ENCODE measurements at places on chromosomes 5 and 9.

GRCh38 chr9:22165144-22165543 is 156.0 kb upstream of the CDKN2B start:
- DNase-seq = no peak

GRCh38 chr9:34549407-34549732 is 26.6 kb upstream of the ENHO start:
- DNase-seq = no peak

GRCh38 chr5:37628876-37629275 is 211.0 kb downstream of the GDNF start:
- DNase-seq = no peak

DNA sequence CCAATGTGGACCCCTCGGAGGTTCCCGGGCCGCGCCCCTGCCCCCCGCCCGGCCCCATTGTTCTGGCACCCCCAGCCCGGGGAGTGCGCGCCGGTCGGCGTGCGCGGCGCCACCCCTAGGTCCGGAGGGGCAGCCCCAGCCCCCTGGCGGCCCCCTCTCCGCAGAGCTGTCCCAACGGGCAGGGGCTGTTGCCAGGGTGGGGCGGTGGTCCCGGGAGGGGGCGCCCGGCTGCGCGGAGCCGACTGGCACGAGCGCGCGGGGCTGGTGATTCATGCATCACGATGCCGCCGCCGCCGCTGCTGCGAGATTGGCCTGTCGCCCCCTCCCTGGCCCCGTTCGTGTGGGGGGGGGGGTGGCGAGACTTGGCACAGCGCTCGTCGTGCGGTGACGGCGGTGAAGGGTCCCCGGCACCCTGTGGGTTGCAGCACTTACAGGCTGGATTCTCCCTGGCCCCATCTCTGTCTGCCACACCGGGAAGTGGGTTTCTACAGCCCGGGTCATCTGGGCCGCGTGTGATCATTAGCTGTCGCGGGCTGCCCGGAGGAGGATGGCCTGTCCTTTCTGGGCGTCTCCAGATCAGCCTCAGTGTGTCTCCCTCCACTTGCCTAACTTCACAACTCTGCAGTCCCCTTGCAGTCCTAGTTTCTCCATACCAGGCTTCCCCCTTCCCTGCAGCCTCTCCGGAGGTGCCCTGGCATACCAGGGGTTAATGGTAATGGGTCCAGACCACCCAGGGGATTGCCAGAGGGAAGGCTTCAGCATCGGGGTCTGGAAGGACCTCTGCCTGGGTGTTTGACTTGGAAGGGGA is 858 bp downstream of the NCS1 start:
- DNase-seq = peak; percentile 19

DNA sequence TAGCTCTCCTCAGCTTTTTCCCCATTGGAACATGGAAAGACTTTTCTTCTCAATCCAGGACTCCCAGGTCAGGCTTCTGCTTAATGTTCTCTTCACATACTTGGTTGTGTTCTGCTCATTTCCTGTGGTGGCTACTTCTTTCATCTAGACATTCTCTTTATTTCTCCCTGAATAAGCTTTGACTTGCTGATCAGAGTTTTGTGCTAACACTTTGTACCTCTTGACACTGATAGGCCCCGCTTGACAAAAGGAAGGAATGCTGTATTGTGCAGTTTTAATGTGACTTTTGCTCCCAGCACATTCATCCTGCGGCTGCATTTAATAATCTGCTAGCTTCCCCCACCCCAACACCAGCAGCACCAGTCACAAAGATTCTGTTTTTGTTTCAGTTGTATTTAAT is 90.9 kb upstream of the MINAR2 start:
- no peak for DNase-seq

GRCh38 chr5:133155326-133155969 is 103.6 kb downstream of the HSPA4 start:
- no peak for DNase-seq

DNA sequence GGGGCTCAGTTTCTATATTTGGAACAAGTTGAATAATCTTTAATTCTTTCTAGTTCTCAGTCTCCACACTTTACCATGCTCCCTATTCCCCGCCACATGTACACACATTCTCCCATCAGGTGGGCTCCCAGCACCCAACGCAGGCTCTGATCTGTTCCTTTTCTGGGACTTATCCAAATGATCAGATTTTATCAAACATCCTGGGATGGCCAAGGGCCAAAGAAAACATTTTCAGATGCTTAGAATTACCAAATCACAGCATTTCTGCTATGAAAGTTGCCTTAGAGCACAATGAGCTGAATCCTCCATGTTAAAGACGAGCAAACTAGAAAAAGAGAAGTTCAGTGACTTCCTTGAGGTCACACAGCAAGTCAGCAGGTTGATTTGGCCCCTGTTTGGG is 153.4 kb downstream of the SEC61B start:
- DNase-seq = no peak

DNA sequence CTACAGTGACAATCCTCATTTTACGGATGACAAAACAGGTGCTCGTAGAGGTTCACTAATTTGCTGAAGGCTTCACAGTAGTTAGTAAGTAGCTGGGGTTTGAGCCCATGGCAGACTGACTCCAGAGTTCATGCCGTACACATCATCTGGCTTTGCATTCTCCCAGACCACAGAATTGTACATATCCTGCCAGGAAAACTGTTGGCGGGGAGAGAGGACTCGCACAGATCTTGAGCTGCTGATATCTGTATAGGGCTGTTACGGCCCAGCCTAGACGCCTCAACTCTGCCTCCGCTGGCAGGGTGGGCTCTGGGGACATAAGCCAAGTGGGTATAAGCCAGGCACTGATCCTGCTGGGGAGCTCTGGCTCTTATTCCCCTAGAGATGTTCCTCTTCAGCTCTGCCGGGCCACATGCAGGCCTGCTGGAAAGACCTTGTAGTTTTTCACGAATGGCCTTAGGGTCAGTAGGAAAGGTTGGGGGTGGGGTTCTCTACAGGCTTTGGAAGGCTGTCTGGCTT is 16.3 kb downstream of the LARP1 start:
- DNase-seq = no peak

DNA sequence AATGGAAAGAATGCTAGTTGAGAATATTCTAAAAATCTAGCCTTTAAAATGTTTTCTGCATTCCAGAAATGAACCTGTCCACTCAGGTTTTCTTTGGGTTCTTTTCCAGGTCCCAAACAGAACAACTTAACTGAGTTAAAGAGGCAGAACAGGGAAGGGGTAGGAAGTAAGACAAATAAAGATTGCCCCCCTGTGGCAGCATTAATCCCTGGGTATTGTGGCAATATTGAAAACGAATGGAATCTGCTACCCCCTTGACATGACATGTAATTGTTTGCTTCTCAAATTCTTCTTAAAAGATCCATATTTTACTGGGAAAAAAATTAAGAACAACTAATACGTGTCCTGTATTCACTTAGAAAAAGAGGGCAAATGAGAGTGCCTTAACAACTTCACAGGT is 9.3 kb upstream of the RBM22 start:
- DNase-seq = no peak

DNA sequence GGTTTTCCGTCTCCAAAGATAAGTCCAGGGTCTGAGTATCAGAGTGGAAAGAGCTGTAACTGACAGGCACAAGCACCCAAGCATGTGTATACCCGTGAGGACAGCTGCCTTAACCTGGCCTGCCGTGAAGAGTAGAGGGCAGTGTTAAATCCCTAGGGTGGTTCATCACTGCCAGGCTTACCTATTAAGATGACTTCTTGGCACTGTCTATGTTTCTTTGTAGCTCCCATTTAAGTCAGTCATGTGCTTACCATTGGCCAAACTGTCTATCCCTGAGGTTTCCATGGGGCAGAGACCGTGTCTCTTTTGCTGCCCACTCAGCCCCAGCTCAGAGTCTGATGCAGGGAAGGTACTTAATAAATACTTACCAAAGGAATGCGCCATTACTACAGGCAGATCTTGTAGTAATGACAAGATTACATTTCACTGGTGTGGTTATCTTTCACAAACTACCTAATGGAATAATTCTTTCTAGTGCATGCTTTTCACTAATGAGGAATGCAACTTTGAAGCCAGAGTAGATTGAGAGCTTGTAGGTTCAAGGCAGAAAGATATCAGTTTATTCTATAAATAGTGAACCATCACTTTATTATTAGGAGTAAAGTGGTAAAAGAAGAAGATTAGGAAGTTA is 64.2 kb downstream of the SNX24 start:
- DNase-seq = no peak

GRCh38 chr9:127225801-127226625 is 38.6 kb upstream of the GARNL3 start:
- no peak for DNase-seq

DNA sequence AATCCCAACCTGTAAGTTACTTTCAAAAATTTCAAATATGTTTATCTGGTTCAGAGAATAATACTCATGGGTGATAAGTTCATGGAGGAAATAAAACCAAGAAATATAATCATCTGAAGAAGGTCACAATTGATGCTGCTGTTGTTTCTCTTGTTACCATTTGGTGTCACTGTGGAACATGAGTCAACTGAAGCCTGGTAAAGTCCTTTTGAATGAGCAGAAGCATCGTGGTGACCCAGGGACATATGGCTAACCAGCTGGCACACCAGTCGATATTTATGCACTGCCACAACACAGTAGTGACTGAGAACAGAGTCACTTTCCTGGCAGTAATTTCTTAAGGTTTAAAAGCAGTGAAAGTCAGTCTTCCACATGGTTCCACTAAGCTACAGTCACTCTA is 612.9 kb upstream of the TLE4 start:
- DNase-seq = no peak

- no peak for DNase-seq
These were observed 39.1 kb downstream of the OXCT1 start for GRCh38 chr5:41831155-41831554.

- DNase-seq = no peak
These were observed 987 bp downstream of the FBXW5 start for GRCh38 chr9:136943291-136944211.

- DNase-seq = no peak
These were observed 16.1 kb downstream of the GFI1B start for GRCh38 chr9:132994410-132995120.

- no peak for DNase-seq
These were observed 330.3 kb downstream of the IRX1 start for GRCh38 chr5:3925935-3926334.

DNA sequence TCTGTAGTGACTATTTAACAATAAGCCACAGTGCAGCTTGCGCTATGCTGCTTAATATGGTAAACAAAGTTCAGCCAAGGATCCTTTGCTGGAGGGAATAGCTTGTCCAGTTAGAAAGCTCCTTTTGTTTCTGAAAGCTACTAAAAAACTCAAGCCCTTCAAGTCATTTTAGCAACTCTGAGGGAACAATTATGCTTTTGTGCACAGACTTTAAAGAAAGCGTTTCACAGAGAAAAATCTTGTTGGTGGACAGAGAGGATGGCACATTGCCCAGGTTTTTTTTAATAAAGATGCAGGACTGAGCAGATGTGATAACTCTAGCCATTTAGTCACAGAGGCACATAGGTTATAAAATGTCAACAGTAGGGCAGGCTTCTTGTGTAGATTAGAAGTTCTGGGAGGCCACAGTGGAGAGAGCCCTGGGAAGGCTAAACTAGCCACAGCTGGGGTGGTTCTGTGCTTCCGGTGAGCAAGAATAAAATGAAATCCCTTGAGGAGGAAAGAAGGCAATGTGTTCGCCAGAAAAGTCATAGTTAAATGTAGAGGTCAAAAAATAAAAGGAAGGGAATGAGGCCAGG is 63.4 kb downstream of the ALDH7A1 start:
- no peak for DNase-seq

- DNase-seq = no peak
These were observed 54.4 kb downstream of the ENTREP1 start for GRCh38 chr9:69379270-69379982.

GRCh38 chr5:14551211-14551610 is 30.4 kb upstream of the OTULINL start:
- no peak for DNase-seq

- DNase-seq = no peak
These were observed 221.7 kb downstream of the FANCC start for GRCh38 chr9:95095641-95096355.

- DNase-seq = no peak
These were observed 148.5 kb downstream of the EPB41L4A start for GRCh38 chr5:112270299-112271293.

DNA sequence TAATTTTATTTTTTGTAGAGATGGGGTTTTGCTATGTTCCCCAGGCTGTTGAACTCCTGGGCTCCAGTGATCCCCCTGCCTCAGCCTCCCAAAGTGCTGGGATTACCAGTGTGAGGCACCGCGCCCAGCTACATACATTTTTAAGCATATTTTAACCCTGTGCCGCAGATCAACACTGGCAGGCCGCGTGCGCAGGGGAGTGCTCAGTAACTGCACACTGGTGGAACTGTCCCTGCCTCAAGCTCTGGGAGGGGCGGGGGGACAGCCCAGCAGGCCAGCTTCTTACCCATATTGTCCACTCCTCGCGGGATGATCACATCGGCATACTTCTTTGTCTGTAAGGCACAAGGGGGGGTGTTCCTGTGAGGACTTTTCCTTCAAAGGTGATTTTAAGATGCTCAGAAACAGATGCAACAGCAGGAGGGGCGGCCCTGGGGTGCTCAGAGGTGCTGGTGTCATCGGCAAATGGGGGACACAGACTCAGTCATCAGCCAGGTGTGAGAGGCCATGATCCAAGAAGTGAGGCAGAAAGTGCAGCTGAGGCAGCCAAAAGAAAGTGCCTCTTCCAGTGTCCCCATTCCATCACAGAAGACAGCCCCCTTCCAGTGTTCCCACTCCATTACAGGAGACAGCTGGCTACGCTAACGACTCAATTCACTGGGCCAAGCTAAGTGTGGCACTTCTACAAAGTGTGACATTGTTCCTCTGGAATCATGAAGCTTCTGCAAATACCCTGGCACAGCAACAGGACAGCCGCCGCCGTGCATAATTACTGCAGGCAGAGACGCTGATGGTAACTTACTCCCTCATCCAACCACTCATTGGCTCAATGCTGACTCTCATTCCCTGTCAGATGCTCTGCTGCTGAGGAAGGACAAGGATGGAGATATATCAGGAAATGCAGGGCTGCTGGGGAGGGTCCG is 5.2 kb downstream of the UCK1 start:
- DNase-seq = no peak

DNA sequence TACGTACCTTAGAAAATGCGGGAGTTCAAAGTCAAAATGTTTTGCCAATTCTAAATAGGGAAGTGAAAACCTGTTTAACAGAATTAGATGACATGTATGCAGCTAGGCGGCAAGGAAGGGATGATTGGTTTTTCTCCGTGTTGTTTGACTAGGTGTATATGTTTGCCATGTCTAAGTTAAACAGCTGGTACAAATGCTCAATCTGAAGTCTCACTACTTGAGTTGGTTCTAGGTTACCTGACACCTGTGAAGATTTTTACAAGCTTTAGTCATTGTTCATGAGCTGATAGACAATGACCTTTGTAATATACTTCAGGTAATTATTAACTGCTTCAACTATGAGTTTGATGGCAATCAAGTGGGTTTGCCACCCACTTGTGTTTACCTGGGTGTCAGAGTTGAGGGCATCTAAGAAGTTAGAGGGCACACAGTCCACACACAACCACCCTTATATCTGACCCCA is 74.3 kb downstream of the SLC44A1 start:
- DNase-seq = no peak

DNA sequence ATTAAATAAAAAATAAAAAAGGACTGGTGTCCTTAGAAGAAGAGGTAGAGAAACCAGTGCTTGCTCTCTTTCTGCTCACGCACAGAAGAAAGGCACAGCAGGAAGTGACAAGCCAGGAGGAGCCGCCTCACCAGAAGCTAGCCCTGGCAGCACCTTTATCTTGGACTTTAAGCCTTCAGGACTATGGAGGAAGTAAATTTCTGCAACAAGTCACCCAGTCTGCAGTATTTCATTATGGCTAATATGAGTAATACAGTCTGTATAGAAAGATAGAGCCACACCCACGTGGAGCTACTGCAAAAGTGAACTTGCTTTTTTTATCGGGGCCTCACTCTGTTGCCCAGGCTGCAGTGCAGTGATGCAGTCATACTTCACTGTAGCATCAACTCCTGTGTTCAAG is 68.4 kb downstream of the PDZD2 start:
- no peak for DNase-seq

All from T-cell (primary cell).